Stimulated activated CD4-positive, alpha-beta T cell treated with anti-CD3 and anti-CD28 coated beads, Interleukin-1b, Interleukin-23, amount 100 ng/mL, for 1 hour (primary cell): ENCODE measurements at places on chromosomes 5 and 9.

DNA sequence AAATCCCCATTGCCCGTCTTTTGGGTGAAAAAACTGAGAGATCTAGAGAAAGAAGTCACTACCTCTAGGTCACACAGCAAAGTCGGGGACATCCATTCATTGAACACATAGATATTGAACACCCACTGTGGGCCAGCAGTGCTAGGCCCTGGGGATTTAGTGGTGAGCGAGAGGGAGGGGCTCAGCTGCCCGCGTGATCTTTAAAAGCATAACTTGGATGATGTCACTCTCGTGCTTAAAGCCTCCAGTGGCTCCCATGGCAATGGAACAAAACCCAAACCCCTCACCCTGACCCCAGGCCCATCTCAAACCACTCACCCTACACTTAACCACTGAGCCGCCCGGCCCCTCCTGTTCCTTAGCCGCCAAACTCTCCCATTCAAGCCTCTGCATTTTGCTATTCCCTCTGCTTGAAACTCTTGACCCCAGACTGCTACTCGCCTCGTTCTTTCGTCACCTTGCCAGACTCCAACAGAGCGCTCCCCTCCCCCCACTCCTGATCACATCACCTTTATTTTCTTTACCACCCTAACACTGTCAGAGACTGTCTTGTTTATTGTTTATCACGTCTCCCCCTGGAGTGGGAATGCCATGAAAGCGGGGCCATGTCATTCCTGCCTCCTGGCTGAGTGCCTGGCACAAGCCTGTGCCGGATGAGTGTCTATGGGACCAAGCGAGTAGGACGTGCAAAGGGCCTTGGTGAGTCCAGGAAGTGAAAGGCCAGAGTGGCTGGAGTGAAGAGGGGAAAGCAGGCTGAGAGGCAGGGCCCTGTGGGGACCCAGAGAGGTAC is 710 bp upstream of the PIP5KL1 start:
- no peak for DNase-seq

- no peak for DNase-seq
Measured at GRCh38 chr9:87157366-87158031, 210.2 kb upstream of the GAS1 start.

DNA sequence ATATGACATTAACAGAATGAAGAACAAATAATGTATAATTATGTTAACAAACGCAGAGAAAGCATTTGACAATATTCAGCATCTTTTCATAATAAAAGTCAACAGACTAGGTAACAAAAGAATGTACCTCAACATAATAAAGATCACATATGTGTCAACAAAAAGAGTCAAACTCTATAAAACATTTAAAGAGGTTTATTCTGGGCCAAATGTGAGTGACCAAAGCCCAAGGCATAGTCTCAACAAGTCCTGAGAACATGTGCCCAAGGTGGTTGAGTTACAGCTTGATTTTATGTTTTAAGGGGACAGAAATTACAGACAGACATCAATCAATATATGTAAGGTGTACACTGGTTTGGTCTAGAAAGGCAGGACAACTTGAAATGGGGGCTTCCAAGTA is 19.4 kb downstream of the BTNL8 start:
- no peak for DNase-seq

- no peak for DNase-seq
Measured at GRCh38 chr5:53873235-53873634, 312.8 kb downstream of the NDUFS4 start.

GRCh38 chr9:20111173-20111843 is 322.5 kb upstream of the SLC24A2 start:
- no peak for DNase-seq
